ENCODE measurements at places on chromosomes 12 and 14.

DNA sequence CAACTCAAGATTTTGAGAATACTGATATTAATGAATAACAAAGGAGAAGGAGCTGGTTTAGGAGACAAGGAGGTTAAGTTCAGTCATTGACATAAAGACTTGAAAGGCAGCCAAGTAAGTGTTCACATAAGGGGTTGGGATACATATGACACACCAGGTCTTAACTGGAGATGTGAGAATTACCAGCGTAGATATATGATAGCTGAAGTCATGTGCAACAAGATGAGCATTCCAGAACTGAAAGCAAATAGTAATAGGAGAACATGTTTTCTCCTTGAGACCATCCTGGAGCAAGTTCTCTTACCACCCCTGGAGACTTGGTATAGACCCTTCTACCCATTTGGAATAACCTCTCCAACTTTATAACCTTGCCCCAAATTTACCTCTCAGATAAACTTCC is 43.3 kb upstream of the NPFF start:
- DNase-seq = no peak

DNA sequence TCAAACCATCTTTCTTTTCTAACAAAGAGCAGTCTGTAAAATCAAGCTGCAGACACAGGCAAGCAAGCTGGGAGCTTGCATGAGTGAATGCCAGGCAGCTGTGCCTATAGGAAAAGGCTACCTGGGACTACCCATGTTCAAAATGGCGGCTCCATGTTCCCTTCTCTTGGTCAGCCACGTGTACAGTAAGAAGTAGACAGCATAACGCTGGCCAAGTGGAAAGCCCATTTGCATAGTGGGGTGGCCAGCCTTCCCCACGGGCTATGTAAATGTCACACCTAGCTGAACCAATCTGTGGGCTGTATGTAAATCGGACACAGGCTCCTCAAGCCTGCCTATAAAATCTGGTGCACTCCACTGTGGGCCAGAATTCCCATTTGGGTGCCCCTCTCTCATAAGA is 117.1 kb downstream of the SYT10 start:
- no peak for DNase-seq

- no peak for DNase-seq
Observed at GRCh38 chr12:13154831-13155230, 41.7 kb upstream of the EMP1 start.

DNA sequence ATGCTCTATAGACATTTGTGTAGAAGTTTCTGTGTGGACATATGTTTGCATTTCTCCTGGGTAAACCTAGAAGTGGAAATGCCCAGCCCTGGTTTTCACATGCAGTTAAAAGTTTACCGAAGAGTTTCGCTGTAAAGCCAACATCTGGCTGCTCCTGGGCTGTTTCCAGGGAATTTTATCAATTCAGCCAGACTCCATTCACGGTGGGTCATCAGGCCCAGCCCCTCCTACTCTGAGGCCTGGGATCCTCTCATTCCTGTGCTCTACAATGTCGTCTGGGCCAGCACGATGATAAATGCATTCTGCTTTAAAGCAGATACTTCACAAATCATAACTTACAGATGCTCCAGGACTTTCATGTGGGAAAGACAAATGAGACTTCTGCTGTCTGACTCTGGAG is 7.1 kb downstream of the NUAK1 start:
- DNase-seq = no peak

DNA sequence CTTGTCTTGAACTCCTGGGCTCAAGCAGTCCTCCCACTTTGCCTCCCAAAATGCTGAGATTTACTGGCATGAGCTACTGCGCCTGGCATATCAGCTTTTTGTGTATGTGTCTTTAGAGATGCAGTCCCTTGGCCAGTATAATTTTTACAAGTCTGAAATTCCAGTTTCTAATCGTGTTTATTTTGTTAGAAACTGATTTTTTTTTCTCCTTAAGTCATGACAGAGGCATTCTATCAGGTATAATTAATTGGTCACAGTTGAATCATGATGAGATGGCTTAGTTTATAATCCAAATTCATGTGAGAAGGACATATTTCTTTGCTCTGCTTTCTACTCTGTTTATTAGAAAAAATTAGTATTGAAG is 98.9 kb downstream of the PCNX1 start:
- DNase-seq = no peak

- DNase-seq = no peak
Observed at GRCh38 chr14:72408020-72408419, 475.8 kb downstream of the RGS6 start.

DNA sequence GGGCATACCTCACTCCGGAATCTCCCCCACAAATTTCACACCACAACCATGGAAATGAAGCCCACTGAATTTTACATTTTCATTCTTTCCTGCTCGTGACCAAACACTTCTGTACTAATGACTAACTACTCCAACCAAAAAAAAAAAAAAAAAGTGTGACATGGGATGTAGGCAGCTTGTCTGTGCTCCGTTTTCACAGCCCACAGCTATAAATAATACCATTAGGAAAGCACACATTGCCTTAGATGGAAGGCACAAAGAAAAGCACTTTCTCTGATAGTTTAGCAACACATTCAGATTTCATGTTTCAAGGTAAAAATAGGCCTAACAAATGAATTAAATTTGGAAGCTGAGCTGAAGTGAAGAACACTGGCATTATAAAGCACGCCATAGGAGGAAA is 42.5 kb downstream of the DUSP6 start:
- DNase-seq = no peak

- no peak for DNase-seq
Observed at GRCh38 chr14:69701857-69702256, 65.1 kb upstream of the SRSF5 start.

DNA sequence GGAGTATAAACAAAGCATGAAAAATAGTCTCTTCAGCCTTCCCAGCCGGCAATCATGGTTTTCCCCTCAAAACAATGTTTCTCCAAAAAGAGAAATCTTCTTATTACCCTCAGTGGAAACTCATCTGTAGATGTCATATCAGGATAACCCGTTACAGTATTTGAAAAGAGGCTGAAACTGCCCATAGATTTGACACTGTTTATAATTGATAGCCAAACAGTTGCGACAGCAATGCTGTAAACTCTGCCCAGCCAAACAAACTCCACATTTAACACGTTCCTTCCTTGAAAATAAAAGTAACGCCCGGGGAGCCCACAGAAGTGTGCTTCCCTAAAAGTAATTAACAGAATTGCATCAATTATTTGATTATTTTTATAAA is 201.3 kb upstream of the FOXN3 start:
- DNase-seq = peak; percentile 52

GRCh38 chr14:71638523-71639196 is 293.6 kb upstream of the RGS6 start:
- no peak for DNase-seq

DNA sequence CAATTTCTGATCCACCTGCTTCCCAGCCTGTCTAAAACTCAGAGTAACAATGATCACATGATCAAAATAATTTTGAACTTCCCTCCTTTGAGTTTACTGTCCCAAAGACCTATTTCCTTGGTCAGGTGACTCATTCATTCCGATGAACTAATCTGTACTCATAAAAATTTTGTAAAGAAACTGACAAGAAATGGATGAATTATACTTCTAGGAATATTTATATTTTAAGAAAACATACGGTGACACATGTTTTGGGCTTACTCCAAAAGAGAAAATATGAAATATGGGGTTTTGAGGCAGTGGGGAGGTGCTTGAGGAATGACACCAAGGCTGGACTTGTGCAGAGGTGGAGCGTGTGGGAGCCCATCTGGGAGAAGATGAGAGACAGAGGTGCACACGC is 42.0 kb downstream of the GUCY2C start:
- DNase-seq = no peak

DNA sequence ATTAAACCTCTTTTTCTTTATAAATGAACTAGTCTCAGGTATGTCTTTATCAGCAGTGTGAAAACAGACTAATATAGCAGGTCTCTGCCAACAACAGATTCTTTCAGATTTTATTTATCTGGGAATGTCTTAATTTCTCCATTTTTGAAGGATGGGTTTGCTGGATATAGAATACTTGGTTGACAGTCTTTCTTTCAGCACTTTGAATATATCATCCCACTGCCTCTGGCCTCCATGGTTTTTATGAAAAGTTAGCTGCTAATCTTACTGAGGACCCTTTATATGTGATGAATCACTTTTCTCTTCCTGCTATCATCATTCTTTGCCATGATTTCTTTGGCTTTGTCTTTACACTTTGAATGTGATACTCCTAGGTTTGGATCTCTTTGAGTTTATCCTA is 148.0 kb downstream of the ANO6 start:
- no peak for DNase-seq

GRCh38 chr12:15453613-15454012 is 131.3 kb downstream of the PTPRO start:
- no peak for DNase-seq

DNA sequence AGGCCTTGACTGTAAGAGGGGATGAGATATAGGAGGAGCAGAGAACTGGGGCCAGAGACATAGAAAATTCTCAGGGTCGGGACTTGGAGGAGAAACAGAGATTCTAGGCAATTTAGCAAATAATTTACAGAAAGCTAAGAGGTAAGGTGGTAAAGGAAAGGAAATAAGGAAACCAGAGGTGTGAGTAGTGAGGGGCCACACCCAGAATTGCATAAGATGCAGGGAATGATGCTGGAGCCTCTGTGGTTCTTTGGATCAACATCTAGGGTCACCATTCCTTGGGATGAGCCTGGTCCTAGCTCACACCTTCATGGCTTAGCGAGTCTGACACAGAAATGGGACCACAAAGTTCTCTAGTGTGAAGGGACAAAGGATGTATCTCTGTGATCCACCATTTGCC is 949 bp upstream of the SDR9C7 start:
- no peak for DNase-seq

DNA sequence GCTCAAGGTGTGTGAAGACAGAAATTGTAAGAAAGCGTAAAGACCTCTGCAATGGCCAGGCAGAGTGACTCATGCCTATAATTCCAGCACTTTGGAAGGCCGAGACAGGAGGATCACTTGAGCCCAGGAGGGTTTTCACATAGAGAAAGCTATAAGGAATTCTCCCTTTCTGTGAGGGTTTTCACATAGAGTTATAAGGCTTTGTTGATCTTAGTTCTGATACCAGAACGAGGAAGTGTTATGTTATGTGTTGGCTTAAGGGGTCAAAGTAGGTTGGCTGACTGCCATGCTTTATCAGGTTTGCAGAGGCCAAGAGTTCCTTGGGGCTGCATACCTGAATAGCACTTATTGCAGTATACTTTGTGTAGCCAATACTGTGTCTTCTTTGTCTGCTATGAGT is 139.1 kb downstream of the ERC1 start:
- no peak for DNase-seq

GRCh38 chr12:9404469-9405260 is 196.5 kb upstream of the PZP start:
- no peak for DNase-seq

DNA sequence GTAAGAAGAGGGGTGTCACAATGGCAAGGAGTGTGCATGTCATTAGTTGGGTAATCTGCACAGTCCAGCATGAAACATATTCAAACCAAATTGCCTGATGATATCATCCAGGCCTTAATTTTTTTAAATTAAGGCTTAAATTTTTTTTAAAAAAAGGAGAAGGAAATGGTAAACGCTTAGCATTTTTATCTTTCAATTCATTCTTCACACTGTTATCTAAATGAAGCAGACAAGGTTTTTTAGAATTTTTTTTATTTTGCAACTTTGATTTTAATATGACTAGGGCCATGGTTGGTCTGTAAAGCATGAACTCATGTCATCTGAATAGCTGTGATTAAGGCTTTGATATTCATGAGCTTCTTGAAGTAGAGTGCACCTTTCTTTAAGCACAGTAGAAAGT is 362.5 kb downstream of the SYT1 start:
- DNase-seq = no peak

GRCh38 chr14:42004321-42004720 is 397.6 kb downstream of the LRFN5 start:
- no peak for DNase-seq

GRCh38 chr14:94056579-94057308 is 24.3 kb downstream of the DDX24 start:
- DNase-seq = no peak

GRCh38 chr12:129470196-129470595 is 433.6 kb downstream of the TMEM132D start:
- DNase-seq = no peak

DNA sequence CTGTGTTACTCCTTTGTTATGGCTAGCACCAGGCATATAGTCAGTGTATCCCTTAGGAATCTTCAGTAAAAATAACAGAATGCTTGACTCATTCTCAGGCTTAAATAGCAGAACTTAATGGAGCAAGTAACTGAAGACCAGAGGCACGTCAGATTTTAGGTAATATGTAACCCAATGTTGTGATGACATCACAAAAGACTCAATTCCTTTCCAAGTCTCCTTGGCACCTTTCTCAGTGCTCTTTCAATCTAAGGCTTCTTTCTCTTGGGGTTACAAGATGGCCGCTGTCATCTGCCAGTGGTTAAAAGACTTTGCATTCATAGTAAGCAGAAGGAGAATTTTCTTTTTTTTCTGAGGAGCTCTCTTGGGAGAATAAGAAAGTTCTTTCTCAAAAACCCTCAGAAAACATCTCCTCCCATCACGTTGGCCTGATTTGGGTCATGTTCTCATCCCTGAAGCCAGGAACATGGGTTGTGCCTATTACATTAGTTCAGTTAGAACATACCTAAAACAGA is 33.4 kb upstream of the DCN start:
- no peak for DNase-seq

- DNase-seq = no peak
Observed at GRCh38 chr12:94390130-94390485, 69.6 kb downstream of the CEP83 start.

DNA sequence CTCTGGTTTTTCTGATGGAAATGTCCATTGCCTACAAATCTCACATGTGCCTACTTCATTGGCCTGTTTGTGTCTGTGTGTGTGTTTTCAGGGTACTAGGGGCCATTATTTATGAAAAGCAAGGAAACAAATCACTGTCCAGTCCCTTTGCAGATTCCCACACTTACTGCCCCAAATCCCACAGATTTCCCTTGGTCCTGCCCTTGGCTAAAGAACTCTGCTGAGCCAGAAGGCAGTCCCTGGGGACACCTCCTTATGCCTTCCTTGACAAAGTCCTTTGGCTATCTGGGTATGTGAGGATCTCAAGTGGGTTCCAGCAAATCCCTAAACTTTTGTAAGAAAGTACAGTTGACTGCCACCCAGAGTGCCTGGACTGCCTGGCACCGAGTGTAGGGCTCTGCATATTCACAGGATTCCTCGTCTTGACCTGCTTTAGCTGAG is 388.1 kb downstream of the BCAT1 start:
- DNase-seq = no peak

GRCh38 chr12:4140581-4141301 is 132.8 kb upstream of the CCND2 start:
- DNase-seq = no peak

GRCh38 chr12:95004610-95005009 is 1.1 kb upstream of the NDUFA12 start:
- DNase-seq = no peak

- DNase-seq = no peak
Observed at GRCh38 chr12:39852346-39852745, 232.7 kb upstream of the ABCD2 start.
